NCI-H446 (cell line): ENCODE measurements at places on chromosomes 7 and 10.

DNA sequence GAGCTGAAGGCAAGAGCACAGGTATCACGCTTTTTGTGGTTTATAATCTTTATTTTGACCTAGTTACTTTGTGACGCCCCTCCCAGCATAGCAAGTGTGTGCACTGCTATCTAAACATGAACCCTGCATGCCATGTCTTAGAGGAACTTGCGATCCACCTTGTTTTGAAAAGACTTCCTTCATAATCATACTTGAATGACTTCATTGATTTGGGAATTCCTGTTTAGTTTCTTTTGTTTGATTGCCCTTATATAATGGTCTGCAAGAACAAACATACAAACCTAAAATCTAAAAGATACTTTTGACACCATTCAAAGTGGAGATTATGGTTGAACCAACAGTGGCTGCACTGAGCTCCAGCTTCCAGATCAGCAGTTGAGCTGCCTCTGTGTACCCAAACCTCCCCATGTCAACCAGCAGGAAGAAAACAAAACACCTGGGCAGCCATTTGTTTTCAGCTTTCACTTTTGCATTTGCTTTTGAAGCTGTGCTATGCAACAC is 132.6 kb downstream of the CELF2 start:
- no peak for DNase-seq

GRCh38 chr7:2008101-2008935 is 224.4 kb downstream of the MAD1L1 start:
- DNase-seq: no peak

GRCh38 chr10:45418417-45418848 is 44.4 kb downstream of the ALOX5 start:
- DNase-seq: no peak

DNA sequence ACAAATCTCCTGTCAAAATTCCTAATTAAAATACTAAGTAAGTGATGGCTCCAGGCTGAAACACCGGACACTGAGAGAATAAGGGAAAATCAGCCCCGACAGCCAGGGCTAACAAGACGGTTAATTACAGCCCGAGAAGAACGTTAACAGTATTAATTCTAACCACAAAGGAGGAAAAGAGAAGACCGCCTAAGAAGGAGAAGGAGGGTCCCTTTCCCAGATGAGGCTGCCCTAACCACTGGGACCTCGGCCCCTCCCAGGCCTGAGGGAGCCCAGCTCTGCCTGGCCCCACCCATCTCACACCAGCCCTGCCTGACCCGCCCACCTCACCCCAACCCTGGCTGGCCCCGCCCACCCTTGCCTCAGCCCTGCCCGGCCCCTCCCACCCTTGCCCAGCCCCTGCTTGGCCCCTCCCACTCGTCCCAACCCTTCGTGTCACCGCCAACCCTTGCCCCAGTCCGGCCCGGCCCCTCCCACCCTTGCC is 51.3 kb downstream of the PWWP2B start:
- no peak for DNase-seq

- no peak for DNase-seq
Measured at GRCh38 chr10:21888959-21889358, 114.6 kb downstream of the DNAJC1 start.

DNA sequence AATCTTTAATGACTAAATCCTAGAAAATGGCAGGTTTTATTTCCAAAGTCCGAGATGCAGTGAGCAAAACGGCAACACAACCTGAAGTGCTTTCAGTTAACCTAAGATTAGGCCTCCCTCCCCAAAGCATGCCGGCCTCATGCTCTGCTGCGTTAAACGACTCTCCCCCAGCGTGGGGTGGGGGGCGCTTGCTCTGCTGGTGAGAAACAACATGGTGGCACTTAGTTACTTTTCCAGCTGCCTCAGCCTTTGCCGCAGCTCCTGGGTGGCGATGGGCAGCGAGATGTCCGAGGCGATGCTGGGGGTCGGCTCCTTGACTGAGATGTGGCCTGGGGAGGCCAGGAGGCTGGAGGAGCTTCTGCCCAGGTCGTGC is 36.7 kb upstream of the NCAPG2 start:
- DNase-seq: no peak

- DNase-seq: no peak
Measured at GRCh38 chr10:16941870-16942269, 124.6 kb upstream of the RSU1 start.

- no peak for DNase-seq
Measured at GRCh38 chr10:124486635-124487034, 25.0 kb downstream of the LHPP start.

GRCh38 chr10:122171302-122172075 is 99.6 kb upstream of the BTBD16 start:
- DNase-seq: no peak

DNA sequence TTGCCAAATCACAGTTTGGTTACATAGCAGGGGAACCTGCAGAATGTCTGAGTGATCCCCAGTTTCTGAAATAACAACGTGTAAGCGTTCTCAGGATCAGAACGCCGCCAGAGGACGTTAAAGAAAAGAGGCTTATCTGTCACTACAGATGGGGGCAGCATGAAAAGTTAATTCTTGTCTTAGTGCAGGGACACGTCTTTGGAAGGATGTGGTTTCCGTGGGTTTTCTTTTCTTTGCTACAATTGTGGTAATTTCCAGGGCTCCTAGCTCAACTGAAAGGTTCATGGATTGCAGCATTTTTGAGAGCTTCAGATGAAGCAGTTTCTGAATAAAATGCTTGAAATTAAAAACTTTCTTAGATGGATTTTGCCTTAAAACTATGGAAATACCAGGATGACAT is 106.6 kb downstream of the PRKCQ start:
- DNase-seq: no peak

- DNase-seq: no peak
Measured at GRCh38 chr7:39958038-39958437, 8.0 kb downstream of the CDK13 start.

- no peak for DNase-seq
Measured at GRCh38 chr7:154770962-154771361, 232.0 kb downstream of the PAXIP1 start.

- DNase-seq: no peak
Measured at GRCh38 chr7:34096777-34097176, 191.4 kb downstream of the BMPER start.

GRCh38 chr10:32349968-32350738 is 3.2 kb upstream of the EPC1 start:
- DNase-seq: no peak

- DNase-seq: no peak
Measured at GRCh38 chr7:21358648-21359047, 69.2 kb upstream of the SP4 start.

DNA sequence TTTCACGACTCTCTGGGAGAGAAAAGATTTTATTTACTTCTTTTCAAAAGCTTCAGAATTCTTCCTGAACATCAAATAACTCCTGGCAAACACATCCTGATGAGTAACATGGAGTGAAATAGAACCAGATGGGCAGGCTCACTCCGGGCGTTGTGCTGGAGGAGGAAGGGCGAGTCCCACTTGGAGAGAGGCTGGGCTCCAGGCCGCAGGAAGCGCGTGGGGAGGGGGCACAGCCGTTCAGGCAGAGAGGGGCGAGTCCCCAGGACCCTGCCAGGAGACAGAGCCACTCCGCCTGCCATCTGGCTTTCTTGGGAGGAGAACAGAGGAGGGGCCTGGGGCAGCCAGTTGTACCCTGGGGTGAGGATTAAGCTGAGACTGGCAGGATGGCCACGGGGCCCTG is 265.9 kb upstream of the ZMIZ1 start:
- peak; percentile 92 for DNase-seq

DNA sequence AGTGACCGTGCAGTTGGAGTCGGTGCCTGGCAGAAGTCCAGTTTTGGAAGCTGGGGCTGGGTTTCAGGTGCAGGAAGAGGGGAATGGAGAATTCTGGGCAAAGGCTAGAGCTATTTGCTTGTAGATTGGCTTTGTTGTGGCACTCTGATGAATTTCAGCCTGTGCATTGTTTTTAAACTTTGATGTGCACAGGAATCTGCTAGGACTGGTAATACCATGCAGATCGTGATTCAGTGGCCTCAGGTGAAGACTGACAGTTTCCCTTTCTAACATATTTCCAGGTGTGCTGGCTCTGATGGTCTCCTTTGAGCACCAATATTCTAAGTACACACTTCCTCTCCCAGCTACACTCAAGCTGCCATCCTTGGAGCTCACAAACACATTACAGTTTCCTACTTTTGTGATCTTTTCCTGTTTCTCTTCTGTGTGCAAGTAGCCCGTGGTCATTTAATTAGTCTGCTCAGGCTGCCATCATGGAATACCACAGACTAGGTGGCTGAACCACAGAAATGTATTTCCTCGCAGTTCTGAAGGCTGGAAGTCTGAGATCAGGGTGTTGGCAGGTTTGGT is 55.6 kb downstream of the NOC3L start:
- no peak for DNase-seq

DNA sequence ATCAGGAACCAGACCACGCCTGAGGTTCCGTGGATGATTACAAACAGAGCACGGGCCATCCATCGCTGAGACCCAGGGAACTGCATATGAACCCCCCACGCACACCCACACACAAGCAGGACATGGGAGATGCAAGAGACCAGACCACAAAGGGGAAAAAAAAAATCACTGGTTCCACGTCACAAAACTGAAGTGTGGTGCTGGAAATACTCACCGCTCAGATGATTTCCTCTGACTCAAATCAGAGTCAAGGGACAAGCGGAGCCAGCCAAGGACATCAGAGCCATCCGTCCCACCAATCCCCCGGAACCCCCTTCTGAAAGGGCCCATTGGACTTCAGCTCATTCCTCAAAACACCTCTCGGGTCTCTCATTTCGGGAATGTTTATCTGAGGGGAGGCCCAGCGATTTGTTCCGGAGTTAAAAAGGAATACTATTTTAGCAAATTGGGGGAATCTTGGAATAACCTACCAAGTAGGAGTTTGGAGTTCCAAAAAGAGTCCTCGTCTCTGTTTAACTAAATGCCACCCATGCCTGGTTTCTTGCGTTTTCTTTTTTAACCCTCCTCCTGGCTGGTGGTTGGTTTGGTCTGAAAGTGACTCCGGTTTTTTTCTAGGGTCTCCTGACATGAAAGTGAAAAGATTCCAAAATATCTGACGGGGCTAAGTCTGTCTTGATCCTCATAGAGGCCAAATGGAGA is 15.0 kb downstream of the SNX8 start:
- DNase-seq: no peak

- DNase-seq: no peak
Measured at GRCh38 chr10:20990604-20991003, 93.5 kb upstream of the NEBL start.

DNA sequence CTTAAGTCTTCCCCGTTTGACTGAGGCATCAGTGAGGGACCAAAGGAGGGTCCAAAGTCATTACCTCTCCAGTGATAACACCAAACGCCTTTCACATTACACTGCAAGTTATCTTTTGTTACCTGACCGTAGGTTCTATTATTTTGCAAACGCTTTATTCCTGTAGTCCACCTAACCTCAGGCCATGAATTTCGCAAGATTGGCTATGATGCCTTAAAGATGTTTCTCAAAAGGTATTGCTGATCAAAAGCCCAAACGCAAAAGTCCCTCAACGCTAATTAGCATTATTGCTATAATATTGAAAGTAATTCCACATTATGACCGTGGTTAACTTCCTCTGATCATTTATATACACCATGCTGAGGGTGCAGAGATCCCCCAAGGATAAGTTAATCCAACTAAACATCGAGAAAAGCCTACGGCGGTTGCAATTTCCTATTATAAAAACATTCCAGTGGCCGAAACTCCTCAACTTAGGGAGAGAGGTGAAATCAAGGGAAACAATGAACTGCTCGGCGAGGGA is 649 bp downstream of the DNA2 start:
- no peak for DNase-seq

DNA sequence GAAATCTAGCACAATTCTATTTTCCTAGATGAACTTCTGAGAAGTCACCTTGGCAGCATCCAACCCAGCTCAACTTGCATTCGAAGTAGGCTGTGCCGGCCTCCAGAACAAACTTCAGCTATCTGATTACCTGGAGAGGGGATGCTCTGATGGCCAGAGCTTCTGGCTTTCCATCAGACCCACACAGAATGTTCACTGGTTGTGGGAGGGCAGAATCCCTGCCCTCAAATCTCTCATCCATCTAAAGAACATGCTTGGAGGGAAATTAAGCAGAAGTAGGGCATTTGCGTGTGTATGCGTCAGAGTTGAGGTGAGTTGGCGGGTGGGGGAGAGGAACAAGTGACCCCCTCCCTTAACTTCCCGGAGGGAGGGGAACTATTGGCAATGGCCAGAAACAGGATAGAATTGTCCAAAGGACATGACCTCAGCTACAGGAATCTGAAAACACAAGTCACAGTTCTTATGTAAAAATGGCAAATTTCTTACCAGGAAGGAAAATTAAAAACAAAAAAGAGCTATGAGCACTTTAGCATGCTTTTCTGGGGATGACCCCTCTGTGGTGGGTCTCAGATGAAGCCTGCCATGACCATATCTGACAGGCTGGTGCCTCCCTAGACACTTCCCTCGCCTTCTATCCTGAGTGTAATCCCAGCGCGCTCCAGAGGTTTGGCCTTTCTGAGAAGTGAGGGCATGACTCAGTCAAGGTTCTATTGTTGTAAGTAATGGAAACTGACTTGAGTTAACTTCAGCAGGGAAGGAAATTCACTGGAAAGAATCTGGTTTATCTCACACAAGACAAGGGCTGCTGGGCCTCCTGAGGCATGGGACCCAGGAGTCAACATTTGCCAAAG is 278.8 kb downstream of the RPS24 start:
- no peak for DNase-seq

DNA sequence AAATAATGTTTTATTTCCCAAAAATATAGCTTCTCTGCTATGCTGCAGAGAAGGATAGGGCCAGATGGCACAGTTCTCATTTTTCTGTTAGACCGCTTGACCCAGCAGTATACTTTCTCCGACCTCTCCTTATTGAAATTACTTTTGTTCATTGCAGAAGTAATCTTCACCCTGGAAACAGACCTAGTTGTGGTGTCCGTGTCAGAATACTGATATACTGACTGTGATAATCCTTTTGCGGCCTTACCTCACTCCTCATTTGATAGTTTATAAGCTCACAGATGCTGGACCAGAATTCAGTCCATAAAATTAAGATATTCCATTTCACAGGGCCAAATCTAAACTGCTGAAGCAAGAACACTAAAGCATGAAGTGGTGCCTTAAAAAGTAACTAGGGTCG is 260.6 kb upstream of the DKK1 start:
- no peak for DNase-seq

- DNase-seq: no peak
Measured at GRCh38 chr10:129972145-129972965, 8.3 kb upstream of the EBF3 start.

DNA sequence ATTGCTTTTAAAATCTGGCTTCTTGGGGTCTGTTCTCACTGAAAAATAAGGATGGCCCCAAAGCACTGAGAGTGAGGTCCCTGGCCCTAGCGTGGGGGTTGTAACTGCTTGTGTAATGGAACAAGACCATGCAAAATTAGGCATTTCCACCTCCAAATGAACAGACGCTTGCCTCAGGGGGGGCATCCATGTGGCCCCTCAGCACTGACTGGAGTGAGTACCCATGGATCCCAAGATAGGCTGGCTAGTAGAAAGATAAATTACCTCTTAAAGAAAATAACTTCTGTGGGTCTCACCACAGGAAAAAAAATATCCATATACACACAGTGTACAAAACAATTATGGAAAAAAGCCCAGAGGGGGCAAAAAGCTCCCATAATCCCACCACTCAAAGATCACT is 15.2 kb upstream of the CPA1 start:
- DNase-seq: no peak
